ENCODE measurements at places on chromosomes 12 and 14.

DNA sequence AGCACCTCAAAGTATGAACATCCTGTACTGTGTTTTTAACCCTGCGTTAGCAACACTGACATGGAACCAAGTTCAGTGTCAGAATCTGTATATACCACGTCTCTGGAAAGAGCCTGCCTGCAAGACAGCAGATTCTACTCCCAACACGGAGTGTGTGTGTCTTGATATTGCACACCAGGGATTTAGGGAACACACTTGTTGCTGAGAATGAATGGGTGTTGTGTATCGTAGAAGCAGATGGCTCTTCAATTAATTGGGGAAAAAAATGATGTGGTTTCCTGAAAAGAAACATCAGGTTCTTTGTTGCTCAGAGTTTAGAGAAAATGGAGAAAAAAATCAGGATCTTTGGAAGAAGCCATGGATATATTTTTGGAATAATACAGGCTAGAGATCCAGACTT, 170.8 kb downstream of the EGLN3 start:
- no peak for DNase-seq

GRCh38 chr12:43009846-43010240, 420.3 kb upstream of the PRICKLE1 start:
- no peak for DNase-seq

DNA sequence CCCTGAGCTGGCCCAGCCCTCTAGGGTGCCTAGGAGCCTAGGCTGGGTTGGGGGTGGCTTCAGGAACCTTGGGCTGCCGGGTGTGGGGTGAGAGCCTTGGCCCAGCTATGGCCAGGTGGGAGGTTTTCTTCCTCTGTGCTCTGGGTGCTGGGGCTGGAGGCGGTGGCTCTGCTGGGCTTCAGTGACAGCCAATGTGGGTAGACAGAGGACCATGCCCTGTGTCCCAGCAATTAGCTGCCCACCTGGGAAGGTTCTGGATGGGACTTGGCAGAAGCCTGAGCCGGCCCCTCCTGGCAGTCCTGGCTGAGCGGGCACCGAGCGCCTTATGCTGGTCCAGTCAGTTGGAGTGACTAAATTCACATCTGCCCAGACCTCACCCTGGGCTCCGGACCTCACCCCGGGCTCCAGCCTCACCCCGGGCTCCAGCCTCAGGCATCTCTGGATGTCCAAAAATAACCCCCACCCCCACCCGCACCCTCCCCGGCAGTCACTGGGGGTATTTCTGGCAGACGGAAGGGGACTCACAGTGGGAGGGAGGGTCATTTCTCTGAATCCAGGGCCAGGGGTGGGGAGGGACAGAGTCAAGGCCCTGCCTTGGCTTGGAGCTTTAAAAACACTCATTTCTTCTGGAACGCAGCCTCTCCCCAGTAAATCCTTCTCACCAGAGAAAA, 46.9 kb downstream of the CYP46A1 start:
- no peak for DNase-seq

- no peak for DNase-seq
These were observed 27.4 kb upstream of the KCNH3 start for GRCh38 chr12:49511410-49511809.

DNA sequence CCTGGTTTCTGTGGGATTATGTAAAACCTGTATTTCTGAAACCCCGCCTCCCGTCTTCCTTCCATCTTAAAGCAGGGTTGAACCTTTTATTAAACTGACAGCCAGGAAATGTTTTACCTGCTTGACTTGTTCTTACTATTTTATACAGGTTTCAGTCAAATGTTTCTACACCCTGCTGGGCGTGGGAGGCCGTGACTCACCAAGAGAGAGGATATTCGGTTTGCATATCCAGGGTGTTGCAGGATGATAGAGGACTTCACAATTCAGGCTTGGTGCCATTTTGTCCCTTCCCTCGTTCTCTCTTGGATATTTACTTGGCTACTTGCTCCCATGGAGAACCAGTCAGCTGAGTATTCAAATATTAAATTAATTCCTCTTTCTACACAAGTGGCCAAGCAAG, 69.7 kb downstream of the ARF6 start:
- no peak for DNase-seq

DNA sequence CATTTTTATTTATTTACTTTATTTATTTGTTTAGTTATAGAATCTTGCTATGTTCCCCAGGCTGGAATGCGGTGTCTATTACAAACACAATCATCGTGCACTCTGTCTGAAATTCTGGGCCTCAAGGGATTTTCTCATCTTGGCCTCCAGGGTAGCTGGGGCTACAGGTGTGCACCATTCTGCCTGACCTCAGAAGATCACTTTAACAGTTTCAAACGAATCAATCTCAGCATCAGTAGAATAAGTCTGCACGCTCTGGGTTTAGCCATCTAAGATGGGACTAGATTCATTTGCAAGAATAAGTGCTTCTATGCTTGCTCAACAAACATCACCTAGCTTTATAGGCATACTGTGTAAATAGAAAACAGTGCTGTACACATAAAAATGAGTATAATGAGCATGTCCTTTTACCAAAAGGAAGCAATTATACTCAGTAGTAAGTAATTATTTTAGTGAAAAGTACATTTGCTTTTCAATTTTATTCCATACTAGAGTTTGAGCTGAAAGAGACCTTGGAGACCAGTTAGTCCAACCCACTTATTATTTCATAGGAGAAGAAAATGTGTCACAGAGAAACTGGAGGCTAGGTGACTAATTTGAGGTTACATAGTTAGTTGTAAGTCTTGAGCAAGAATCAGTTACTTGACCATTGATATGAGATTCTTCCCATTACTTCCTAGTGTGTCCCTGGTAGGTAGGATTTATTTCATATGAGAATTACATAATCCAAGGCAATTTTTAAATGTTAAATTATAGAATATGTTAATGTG, 456.5 kb upstream of the LMO3 start:
- DNase-seq: no peak

GRCh38 chr12:6532927-6533652, 1.2 kb upstream of the GAPDH start:
- DNase-seq: no peak

GRCh38 chr12:126998747-126999285, 1268.2 kb upstream of the TMEM132C start:
- DNase-seq: no peak

GRCh38 chr12:27915021-27915420, 57.5 kb downstream of the PTHLH start:
- DNase-seq: no peak

- no peak for DNase-seq
These were observed 582.5 kb downstream of the NRXN3 start for GRCh38 chr14:78752518-78753188.

GRCh38 chr12:55060470-55060869, 40.7 kb downstream of the NEUROD4 start:
- no peak for DNase-seq

Data from CD8-positive, alpha-beta memory T cell (primary cell).